ENCODE measurements at places on chromosomes 7 and 10.

DNA sequence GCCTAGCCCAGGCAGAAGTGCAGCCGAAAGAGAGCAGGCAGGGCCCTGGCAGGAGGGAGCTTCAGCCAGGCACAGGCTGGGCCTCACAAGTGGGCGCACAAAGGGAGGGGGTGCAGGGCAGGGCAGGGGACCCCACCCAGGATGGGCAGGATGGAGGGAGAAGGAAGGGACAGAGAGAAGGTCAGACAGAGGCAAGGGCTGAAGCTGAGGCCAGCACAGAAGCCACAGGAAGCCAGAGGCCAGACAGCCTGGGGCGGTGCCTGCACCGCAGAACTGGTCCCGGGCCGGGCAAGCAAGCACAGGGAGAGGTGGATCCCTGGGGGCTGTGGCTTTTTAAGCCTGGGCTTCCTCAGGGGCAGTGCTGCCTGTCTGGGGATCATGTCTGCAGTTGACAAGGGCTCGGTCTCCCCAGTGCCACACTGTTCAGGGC is 16.7 kb downstream of the NOS3 start:
- DNase-seq, result no peak

- DNase-seq, result no peak
These were observed 43.0 kb downstream of the LHFPL3 start for GRCh38 chr7:104371216-104371979.

- peak; percentile 24 for DNase-seq
These were observed 190.8 kb downstream of the GFRA1 start for GRCh38 chr10:116082206-116082605.

GRCh38 chr7:106905734-106906133 is 40.7 kb downstream of the PIK3CG start:
- no peak for DNase-seq

GRCh38 chr7:77791956-77792355 is 6.3 kb downstream of the TMEM60 start:
- no peak for DNase-seq

DNA sequence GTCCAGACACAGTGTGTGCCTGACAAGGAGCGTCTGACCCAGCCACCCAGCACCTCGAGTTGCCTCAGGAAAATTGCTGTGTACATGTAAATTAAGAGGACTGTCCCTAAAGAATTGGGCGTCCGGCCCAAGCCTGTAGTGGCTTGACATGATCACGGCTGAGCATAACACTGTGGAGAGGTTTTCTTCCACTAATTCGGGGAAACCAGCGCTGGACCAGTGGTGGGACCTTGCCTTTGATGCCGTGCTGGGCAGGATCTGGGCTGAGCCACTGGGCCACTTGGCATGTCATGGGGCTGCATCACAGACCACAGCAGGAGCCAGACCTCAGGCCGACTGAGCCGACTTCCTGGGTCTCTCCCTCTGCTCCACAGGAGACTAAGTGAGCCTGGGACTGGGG is 282.5 kb downstream of the GLRX3 start:
- DNase-seq, result no peak

DNA sequence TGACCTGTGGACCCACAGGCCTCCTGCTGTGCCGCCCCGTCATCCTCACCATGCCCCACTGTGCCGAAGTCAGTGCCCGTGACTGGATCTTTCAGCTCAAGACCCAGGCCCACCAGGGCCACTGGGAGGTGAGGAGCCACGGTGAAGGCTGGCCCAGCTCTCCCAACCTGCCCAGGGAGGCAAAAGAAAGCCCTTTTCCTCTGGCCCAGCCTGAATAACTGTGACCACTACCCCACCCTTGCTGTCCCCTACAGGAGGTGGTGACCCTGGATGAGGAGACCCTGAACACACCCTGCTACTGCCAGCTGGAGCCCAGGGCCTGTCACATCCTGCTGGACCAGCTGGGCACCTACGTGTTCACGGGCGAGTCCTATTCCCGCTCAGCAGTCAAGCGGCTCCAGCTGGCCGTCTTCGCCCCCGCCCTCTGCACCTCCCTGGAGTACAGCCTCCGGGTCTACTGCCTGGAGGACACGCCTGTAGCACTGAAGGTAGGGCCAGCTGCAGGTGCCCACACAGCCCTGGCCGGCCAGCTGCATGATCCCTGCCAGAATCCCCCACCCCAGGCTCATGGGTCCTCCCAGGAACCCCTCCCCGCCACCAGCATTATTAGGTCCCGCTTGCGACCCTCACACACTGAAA is 25.5 kb upstream of the SLC29A3 start:
- DNase-seq, result no peak

DNA sequence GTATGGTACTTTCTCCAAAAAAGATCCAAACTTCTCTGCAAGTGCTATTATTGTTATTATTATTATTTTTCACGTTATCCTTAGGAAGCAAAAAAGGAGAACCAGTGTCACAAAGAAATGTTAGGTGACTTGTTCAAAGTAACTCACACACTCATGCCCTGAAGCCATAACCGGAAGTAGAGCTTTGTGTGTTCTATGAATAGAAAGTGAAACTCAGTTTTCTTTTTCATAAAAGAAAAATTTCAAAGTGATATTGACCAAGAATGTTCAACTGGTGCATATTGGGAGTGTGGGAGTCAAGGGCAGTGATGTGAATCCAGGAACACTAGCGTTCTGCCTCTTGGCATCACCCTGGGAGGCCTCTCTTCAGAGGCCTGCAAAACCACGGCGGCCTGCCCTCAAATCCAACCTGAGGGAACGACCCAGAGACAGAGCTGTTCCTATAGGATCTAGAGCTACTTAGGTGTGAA is 106.1 kb downstream of the PRKCQ start:
- DNase-seq, result peak; percentile 10

GRCh38 chr10:98028168-98028770 is 2.2 kb downstream of the CRTAC1 start:
- peak; percentile 50 for DNase-seq

GRCh38 chr10:99612167-99612831 is 7.9 kb downstream of the SLC25A28 start:
- DNase-seq, result peak; percentile 67

DNA sequence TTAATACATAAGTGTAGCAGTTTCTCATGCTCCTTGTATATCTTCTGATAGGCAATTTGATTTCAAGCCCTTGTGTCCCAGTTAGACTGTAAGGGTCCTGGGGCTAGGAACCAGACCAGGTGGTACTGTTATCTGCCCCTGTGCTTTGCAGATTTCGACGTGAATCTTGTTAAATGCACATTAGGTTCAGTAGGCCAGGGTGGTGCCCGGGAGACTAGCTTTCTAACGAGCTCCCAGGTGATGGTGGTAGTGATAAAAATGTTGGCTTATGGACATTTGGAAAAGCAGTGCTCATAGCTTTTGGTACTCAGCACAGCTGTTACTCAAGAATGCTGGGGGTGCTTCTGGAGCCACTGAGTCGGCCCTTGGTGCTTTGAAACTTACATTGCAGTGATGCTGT is 64.2 kb downstream of the PRPF18 start:
- DNase-seq, result no peak

- DNase-seq, result no peak
These were observed 42.5 kb upstream of the INPP5A start for GRCh38 chr10:132494866-132495630.

- DNase-seq, result no peak
These were observed 103.6 kb downstream of the MKLN1 start for GRCh38 chr7:131431289-131431688.

GRCh38 chr10:76149182-76149581 is 717.8 kb downstream of the LRMDA start:
- no peak for DNase-seq

- no peak for DNase-seq
These were observed 128.4 kb downstream of the NRBF2 start for GRCh38 chr10:63261496-63261895.

GRCh38 chr7:2273866-2274265 is 31.8 kb downstream of the NUDT1 start:
- DNase-seq, result no peak

DNA sequence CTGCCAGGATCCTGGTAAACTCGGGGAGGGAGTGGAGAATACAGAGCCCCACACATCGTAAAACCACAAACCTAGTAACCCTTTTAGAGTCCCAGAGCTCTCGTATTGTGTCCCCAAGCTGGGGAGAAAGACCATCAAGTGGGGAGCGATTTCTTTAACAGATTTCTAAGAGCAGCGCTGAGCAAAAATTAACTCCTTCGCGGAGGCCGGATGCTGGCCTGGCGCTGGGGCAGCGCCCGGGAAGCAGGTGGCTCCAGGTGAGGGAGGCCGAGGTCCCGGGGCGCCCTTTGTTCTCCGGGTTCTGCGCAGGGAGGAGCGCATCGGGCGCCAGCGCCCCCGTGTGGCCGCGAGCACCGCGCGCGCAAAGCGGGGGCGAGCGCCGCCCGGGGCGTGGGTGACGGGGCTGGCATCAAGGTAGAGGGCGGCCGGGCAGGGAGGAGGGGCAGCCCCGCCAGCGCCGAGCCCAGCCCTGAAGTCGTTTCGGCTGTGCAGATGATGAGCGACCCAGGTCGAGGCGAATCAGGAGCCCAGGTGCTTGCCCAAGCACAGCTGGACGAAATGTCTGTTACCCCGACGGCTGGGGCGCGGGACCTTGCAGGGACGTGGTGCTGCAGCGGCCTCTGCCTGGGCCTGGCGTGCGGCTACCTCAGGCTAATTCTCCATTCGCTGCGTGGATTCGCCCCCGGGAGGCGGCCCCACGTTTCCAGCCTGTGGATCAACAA is 10.4 kb upstream of the FGFR2 start:
- peak; percentile 6 for DNase-seq

DNA sequence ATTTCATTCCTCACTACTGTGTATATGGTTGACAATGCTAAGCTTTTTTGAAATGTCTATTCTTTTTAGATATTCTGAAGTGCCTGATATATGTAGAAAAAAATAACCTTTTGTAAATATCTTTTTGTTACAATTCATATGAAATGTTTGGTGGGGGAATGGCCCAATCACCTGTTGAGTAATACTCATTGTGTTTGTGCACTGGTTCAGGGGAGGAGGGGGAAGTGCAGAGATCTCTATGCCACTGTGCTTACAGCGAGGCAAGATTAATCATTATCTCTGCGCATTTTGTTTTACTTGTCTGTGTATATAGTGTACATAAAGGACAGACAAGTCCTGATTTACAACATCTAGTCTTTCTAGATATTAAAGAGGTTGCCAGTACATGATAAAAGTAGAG is 25.2 kb downstream of the NUP42 start:
- no peak for DNase-seq

GRCh38 chr10:12799144-12799543 is 202.4 kb downstream of the CCDC3 start:
- no peak for DNase-seq

GRCh38 chr7:105723572-105723971 is 142.3 kb upstream of the EFCAB10 start:
- no peak for DNase-seq

GRCh38 chr10:3926675-3927525 is 141.9 kb upstream of the KLF6 start:
- no peak for DNase-seq

DNA sequence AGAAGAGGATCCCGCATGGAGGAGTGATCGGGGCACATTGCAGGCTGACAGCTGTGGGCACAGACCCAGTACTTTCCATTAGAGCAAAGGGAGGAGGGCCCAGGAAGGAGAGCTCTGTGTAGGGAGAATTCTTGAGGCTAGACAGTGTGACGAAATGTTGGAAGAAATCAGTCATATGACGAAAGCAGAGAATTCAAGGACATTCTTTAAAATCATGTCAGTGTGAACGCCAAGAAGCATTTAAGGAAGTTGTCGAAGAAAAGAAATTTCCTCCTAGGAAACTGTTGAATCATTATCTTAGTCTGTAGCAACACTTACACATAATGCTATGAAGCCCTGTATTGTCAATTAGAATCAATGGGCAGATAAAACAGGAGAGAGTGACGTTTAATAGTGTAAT is 191.3 kb upstream of the ADARB2 start:
- DNase-seq, result no peak

- no peak for DNase-seq
These were observed 47.7 kb upstream of the LYZL1 start for GRCh38 chr10:29240986-29241660.

DNA sequence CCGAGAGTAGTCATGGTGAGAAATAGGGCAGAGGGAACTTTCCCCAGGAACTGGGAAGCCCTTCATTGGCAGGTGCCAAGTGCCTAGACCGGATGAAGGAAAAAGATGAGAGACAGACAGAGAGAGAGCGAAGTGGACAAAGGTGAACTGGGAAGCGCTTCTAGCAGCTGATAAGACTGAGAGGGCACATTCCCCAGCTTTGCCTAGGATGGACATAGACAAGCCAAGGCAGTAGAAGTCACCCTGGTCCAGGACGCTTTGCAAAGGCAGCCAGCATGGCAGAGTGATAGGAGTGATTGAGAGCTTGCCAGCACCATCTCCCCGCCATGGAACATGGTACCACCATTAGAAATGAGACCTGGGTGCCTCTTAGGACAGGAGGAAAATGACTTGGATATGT is 372.8 kb upstream of the MGMT start:
- no peak for DNase-seq

- no peak for DNase-seq
These were observed 348.3 kb downstream of the GPR158 start for GRCh38 chr10:25522946-25523608.

DNA sequence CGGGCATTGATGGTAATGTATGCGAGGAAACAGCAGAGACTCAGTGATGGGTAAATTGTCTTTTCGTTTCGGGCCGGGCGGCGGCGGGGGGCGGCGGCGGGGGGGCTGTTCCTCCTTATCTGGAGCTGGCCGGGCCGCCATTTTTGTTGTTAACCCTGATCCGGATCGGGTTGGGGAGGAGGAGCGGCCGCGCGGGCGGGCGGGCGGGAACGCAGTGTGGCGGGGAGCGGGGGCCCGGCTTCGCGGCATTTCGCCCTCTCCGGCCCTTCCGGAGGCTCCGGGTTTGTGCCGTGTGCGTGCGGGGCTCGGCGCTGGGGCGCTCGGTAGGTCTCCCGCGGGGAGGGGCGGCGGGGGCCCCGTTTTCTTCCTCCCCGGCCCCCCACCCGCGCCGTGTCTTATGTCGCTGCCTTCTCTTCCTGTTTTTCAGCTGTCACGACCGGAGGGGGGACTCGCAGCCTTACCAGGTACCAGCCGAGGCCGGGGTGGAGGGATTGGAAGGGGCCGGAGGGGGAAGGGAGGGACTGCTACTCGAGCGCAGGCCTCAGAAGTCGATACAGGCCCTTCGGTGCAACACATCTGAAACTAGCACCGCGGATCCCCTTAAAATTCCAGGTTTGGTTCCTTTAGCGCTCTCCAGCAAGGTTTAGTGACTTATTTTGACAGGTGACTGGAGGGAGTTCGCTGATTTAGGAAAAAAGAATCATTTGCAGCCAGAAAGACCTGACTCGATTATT is 820 bp downstream of the WAC start:
- DNase-seq, result peak; percentile 54

DNA sequence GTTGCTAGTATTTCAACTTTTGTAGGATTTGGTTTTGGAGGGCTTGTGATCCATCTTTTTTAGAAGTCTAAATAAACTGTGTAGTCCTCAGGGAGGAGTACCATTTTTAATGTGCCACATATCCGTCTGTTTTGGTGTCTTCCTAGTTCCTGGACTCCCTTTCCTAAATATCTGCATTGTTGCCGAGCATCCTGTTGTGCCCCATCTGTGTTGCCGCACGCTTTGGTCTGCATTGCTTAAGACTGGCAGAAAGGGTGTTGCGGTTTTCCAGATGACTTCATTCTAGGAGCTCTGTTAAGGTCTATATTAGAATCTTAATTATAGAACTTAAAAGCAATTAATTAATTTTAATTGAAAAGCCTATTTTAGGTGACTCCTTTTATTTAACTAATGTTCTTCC is 49.4 kb downstream of the RBM33 start:
- DNase-seq, result no peak
